ENCODE measurements at places on chromosomes 16 and 17.

GRCh38 chr17:43392397-43392796, 6.4 kb upstream of the ARL4D start:
- no peak for DNase-seq

GRCh38 chr17:56870081-56870651, 36.2 kb downstream of the DGKE start:
- DNase-seq = no peak

DNA sequence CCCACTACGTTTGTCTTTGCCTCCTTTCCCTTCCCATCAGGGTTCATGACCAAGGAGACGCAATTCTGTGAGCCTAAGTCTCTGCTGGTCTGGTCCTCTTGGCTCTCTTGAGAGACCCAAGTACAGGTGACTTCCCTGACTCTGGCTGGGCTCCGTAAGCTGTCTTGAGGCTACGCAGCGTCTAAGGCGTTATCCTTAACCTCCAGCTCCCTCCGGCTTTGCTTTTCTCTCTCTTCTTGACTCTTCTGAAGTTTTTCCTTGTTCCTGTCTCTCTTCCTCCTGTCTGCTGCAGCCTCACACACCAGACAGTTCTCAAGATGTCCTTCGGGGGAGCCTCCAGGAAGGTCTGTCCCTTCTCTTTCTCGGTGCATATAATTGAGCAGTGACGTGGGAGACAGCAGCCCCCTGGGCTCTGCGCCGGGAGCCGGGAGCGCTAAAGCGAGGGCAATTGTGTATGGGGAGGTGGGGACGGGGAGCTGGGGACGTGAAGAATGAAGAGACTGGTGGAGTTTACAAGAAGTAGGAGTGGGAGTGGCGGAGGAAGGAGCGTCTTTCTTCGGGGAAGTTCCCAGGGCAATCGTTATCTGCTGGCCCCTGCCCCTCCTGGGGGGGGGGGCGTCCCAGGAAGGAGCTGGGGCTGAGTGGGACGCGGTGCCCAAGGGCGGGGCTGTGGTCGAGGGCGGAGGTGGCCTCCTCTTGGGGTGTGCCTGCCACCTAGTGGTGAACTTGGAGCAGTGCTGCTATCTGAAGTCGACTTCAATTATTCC, 6.9 kb upstream of the PIRT start:
- no peak for DNase-seq

DNA sequence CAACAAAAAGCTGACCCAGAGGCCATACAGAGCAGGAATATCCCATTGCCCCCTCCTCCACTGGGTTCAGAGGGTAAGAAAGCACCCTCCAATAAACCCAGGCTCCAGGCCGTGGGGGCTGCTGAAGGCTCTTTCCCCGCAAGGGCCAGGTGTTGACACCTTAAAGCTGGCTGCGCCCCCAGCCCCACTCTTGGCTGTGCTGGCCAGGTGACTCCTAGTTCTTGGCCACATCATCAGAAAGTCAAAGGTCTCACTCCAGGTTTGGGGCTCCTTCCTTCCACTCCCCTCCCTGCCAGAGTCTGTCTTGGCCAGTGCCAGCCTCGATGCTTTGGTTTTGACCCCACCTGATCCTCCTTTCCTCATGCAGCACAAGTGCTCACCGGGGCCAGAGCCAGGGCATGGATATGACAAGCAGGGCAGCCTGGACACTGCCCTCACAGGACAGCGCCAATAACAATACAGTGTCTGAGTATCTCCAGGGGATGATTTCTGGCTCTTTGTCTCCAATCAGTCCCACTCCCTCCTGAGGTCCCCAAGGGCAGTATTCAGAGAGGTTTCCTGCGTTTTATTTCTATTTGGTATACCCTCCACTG, 8.2 kb downstream of the SLC46A1 start:
- DNase-seq = no peak

DNA sequence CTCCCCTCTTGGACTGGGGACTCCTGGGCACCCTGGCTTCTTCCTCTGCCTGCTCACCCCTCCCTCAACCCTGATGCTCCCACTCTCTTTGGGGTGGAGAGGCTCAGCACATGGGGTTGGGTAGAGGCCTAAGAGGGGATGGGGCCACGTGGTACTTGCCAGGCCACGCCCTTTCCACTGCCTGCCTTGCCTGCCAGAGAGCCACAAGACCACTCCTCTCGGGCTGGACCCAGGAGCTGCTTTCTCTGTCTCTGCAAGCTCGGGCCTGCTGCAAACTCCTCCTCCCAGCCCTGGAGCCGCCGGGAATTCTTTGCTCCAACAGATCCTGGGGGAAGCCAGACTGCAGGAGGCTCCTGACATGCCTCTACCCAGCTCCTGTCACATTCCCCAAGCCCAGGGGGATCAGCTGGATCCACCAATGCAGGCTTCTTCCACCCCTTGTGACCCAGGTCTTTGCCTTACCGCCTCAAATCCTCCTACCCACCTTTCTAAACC, 11.8 kb downstream of the DLX4 start:
- DNase-seq = no peak

DNA sequence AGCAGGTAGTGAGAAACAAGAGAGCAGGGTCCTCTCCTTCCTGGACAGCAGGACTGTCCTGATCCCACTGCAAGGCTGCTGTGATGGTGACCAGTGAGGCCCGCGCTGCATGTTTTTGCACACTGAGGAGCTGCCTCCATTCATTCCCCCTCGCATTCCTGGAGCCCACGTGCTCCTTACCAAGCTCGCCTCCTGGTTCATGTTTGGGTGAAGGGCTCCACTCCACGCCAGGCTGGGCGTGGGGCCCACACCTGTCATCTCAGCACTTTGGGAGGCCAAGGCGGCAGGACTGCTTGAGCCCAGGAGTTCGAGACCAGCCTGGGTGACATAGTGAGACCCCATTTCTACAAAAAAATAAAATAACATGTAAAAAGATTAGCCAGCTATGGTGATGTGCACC, 15.4 kb upstream of the FASN start:
- no peak for DNase-seq

GRCh38 chr17:21215935-21216334, 2.0 kb upstream of the TMEM11 start:
- no peak for DNase-seq

GRCh38 chr17:60160829-60161501, 11.2 kb downstream of the CA4 start:
- no peak for DNase-seq

GRCh38 chr17:78805301-78805700, 23.2 kb upstream of the CYTH1 start:
- DNase-seq = no peak

- DNase-seq = no peak
Measured at GRCh38 chr16:59179446-59180082, 445.4 kb upstream of the GOT2 start.

DNA sequence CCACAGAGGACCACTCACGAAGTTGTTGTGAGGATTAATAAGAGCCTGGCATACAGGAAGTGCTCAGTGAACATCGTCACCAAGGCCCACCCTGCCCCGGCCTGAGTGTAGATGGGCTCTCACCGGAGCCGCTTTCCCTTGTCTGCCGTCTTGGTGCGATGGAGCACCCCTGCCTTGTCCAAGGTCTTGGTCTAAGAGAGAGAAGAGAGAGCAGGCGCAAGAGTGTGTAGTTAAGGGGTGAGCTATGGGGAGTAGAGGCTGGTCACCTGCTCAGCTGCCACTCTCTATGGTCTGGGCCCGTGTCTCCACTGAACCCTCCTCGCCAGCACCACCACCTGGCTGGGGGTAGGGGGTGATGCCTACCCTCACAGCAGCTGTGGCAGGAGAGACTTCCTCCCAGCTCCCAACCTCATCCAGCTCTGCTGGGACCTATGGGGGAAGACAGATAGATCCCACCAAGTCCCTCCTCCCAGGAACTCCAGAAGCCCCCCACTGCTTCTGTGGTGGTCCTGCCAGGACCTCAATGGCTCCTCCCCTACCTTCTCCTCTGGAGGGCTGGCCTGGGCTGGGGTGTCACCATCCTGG, 28.7 kb downstream of the ARHGAP27 start:
- DNase-seq = no peak

- no peak for DNase-seq
Measured at GRCh38 chr16:22186517-22186916, 19.6 kb upstream of the EEF2K start.

DNA sequence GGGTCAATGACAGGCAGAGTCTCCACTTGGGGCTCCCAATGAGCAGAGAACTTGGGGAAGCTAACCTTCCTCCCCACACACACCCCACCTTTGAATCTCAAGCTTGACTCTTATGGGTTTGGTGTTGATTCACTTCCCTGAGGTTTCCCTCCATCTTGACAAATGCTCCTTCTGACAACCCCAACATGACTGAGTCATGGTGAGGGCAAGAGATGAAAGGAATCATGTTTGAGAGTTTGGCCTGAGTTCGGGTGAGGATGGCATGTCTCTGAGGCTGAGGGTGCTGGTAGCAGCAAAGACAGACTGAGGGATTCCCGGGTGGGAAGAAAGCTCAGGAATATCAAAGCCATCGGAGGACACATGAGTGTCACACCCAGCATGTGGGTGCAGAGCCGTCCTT, 18.7 kb downstream of the KRT9 start:
- DNase-seq = no peak

GRCh38 chr16:59558679-59559078, 824.6 kb upstream of the GOT2 start:
- no peak for DNase-seq
